Posterior cingulate gyrus (tissue), 11 donors: ENCODE measurements at places on chromosomes 11 and 22.

GRCh38 chr11:80532633-80533232, 1091.9 kb upstream of the TENM4 start:
- no peak for DNase-seq

GRCh38 chr11:934527-934926, 8.9 kb downstream of the AP2A2 start:
- no peak for DNase-seq

GRCh38 chr11:28529540-28530410, 421.6 kb downstream of the METTL15 start:
- no peak for DNase-seq

DNA sequence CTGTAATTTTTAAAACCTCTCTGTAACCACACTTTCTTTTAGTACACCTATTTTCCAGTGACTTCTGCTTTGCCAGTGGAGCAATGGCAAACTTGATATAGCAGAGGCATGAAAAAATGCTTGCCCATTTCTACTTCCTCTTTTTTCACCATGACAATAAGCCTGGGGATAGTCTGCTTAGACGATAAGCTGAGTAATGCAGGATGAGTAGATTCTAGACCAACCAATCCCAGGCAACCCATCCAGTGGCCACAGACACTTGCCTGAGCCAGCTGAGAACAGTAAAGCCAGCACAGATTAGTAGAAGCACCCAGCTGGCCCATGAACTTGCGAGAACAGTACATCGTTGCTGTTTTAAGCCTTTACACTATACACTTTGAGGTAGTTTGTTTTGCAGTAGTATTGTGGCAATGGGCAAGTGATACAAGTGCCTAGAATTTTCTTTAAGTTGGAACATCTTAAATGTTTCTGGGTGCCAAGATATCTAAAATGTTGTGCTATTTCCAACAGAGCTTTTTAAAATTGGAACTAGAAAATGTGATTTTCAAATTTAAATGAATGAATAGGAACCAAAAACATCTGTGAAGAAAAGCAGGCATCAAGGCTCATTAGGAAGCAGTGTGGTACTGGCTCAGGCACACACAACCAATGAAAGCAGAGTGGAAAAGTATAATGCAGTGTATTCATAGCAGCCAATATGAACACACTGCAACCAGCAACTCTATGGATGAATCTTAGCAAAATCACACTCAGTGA, 37.7 kb downstream of the DDI1 start:
- DNase-seq: no peak

DNA sequence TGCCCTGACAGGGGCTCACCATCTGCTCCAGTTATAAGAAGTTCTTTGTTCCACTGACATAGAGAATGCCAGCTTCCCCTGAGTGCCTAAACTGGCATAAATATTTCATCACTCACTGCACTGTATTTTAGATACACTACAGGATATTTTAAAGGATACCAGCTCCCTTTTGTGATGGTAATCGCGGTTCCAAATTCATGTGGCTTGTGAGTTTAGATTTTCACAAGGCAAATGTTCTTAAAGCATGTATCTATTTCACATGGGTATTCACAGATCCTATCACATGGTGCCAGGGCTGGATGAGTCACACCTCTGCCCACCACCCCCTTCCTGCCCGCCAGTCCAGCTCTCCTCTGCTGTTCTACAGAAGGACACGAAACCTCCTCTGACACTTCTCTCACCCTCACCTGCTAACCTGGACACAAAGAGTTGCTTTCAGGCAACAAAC, 105.5 kb downstream of the KCNC1 start:
- DNase-seq: peak; percentile 84

DNA sequence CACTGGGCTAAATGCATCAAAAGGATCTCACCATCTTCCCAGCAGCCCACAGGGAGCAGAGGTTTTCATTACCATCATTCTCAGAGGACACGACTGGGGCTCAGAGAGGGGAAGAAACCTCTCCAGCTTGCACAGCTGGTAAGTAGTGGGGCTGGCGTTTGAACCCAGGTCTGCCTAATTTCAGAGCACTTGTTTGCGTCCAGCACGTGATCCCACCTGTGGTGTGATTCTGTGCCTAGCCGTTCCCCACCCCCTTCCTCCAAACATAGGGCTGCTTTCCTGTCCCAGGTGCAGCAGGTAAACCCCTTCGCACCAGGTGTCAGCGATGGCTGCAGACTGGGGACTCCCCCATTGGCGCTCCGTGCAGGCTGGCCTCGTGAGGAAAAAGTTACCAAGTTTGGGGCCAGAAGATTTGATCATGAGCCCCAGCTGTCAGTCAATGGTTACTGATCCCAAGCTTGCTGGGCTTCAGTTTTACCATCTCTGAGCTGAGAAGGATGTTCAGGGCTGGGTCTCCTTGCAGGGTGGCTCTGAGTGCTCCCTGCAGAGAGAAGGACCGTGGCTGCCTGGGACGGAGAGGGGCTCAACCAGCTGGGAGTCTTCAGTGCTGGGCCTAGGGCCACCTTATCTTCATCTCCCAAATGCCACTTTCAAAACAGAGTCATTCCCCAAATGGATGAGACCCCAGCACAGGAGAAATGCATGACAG, 445.6 kb downstream of the TBC1D22A start:
- peak; percentile 51 for DNase-seq

- DNase-seq: no peak
Observed at GRCh38 chr11:82405421-82405820, 328.2 kb downstream of the FAM181B start.
